ENCODE measurements at places on chromosomes 2 and 18.
A peak's percentile ranks its signal among the peaks of the same experiment; 100 is the strongest.

DNA sequence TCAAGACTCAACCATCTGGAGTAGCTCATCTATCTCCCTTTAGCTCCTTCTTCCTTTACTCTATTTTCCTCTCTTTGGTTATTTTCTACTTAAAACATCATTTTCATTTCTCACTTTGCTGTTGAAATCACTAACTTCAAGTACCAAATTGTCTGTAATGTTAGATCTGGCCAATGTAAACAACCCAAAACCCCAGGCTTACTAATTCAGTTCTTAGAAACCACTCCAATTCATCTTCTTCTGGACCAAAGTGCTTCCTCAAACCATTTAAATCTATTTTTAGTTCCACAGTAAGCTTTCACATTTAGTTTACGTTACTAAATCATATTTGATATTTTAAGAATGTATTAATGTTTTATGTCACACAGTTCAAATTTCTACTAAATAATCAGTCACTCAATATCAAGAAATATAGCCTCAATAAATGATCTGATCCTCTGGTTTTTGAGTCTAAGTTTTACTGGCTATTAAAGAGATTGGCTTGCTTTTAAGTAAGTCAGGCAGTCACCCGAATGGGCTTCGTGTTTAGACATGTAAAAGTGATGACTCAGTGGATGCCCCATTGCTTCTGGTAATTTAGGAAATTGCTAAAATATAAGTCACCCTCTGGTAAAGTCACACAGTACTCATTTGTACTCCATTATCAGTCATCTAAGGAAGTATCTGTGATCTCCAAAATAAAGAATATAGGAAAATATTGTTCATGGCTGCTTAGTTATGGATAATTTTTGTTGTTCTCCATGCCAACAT, 527.2 kb upstream of the SOX11 start:
- DNase-seq, result no peak

DNA sequence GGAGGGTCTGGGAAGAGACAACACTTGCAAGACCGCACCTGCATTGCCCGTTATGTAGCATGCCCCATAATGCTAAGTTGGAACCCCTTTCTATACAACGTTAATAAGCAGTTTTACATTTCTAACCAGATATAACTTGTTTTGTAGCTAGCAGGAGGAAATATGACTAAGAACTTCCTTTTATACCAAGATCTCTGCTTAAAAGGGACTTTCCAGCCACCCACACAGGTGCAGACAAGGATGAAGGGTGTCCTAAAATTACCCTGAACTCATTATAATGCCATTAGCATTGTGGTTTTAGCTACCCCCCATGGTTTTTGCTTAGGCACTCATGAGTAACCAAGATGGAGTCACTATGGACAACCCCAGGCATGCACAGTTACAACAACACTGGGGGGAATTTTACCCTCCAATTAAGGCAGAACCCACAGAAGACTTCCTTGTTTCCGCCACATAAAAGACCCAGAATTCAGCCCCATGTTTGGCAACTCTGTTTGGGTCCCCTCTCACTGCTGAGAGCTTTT, 362.8 kb downstream of the CBLN2 start:
- no peak for DNase-seq

- DNase-seq, result peak; percentile 76
These were observed 4.7 kb upstream of the KRCC1 start for GRCh38 chr2:88059979-88060906.

GRCh38 chr2:174300114-174300513, 34.6 kb upstream of the SP9 start:
- DNase-seq, result no peak

GRCh38 chr2:46518861-46519260, 39.5 kb downstream of the TMEM247 start:
- no peak for DNase-seq

GRCh38 chr2:219289537-219290361, 10.6 kb downstream of the DNAJB2 start:
- peak; percentile 79 for DNase-seq

- DNase-seq, result no peak
These were observed 83.7 kb downstream of the MTA3 start for GRCh38 chr2:42652086-42652485.

Measured in hematopoietic multipotent progenitor cell treated with erythropoietin and hydrocortisone succinate and interleukin-3 and kit ligand, for 15 days (in vitro differentiated cells).